Right lung (tissue), 10 donors: ENCODE measurements at places on chromosomes 2 and 18. TPM values are rescaled to one million over a fixed set of nuclear protein-coding genes. Genes with fewer than 3 reads are reported as not detected.

DNA sequence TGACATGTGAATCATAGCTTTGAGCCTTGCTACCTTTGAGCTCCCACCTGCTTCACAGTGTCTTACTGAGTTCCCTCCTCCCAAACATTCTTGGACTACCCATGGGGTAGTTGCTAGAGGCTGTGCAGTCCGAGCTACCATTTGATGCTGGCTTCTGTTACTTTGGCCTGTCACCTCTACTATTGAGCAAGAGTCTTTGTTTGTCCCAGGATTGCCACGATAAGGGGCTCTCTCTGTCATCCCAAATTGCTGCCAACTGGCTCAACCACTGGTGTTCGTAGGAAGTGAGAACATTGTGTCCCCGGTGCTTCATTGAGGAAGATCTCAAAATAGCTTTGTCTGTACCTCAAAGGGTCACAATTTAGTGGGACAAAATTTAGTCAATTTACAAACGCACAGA, 59.1 kb upstream of the PAX8 start:
- no peak for DNase-seq

- no peak for DNase-seq
Observed at GRCh38 chr2:234751275-234751973, 200.4 kb upstream of the SH3BP4 start.

ALK gene
- 0.27 TPM for polyA plus RNA-seq

ARHGAP15 gene
- polyA plus RNA-seq: 35.1 TPM

GALNT5 gene
- 6.4 TPM for polyA plus RNA-seq

GRCh38 chr2:156695020-156695419, 258.8 kb downstream of the GPD2 start:
- no peak for DNase-seq

KCTD1 gene
- polyA plus RNA-seq: 18.8 TPM

MAL gene
- 0.60 TPM for polyA plus RNA-seq

DNA sequence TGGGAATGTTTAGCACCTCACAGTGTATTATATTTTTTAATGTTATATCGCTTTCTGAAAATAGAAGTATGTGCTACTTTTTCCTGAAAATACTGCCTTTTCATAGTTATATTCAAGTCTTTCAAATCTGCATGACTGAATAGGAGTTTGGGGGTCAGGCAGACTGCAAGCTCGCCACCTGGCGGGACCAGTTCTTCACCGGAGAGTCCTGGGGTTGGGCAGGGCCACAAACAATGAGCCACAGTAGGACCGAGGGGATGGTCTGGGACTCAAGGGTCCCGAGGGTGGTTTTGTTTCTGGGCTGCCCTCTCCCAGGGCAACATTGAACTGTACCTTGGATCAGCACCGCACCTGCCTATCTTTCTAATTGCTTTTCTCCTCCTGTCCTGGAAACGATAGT, 70.6 kb downstream of the VWA3B start:
- DNase-seq: no peak

CYB5A gene
- polyA plus RNA-seq: 265 TPM

GPR75 gene
- polyA plus RNA-seq: 3.3 TPM

DNA sequence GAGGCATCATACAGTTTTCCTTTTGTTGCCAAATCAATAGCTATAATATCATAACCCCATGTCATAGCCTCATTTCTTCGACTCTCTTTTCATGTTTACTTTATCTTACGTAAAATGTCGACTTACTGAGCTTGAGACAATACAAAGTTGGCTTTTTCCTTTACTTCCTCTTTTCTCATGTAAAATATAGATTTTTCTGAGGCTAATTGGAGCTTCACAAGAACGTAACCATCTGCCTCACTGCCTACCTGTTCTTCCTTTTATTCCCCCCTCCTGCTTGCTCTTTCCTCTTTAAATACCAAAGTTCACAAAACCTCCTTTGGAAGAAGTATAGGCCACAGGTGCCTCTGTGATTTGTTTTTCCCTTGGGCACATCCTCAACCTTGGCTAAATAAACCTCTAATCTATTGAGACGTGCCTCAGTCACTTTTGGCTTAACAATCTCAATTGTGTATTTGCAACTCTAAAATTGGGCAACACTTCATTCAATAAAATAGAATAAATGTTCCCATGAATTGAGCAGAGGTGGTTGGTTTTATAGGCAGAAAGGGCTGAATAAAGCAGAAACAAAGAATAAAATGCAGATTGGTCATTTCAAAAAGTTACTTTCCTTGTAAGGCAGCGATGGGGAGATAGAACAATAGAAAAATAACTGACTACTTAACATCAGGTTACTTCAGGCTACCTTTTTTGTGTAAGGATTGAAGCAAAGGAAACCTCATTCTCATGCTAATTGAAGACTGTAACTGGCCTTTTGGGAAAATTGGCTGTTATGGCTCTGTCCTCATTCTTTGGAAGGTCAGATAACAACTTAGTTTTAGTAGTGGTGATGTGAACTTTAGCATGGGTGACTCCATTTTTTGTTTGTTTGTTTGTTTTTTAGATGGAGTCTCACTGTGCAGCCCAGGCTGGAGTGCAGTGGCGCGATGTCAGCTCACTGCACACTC, 21.3 kb downstream of the COMMD1 start:
- no peak for DNase-seq

FAM161A gene
- 20.0 TPM for polyA plus RNA-seq

DNA sequence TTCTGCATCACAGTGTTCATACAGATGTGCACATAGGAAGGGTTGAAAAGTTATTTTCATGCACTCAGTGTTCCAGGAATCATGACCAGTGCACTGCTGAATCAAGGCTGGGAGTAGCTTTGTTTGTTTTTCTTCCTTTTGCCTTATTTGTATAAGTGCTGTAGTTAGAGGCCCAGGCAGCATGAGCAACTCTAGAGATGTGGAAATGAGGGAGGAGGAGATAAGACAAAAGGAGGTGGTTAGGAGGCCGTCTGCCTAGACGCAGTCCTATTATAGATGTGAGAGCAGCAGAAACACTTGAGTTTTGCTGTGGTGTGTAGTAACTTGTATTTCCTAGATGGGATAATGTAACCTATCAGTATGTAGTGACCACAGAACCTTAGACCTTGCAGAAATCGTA, 264.3 kb upstream of the RASGRP3 start:
- DNase-seq: no peak

RGPD8 gene
- 3.6 TPM for polyA plus RNA-seq

SULT1C4 gene
- polyA plus RNA-seq: 50.0 TPM

CAVIN2 gene
- polyA plus RNA-seq: 104 TPM

GRCh38 chr18:48741866-48742265, 203.0 kb downstream of the CTIF start:
- no peak for DNase-seq

GPR17 gene
- polyA plus RNA-seq: 2.1 TPM

DNA sequence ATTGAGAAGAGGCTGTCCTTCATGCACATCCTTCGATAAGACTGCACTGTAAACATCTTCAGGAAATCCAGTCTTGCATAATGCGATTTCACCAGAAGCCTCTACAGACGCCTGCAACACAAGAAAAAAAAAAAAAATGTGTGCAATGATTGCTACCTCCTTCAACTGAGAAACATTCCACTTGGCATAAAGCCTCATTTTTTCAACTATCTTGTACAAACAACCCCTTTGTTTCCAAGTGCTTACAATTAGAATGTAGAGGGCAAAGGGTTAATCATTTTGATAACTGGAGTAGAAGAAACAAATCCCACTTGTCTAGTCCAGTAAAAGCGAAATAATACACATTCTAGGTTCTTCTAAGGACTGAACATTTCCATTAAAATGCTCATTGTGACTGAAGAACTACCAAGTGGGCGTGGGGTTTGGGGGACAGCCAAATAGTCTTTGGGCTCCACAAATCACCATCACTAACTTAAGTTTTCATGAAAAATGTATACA, 29.2 kb downstream of the CDH2 start:
- DNase-seq: no peak

DES gene
- polyA plus RNA-seq: 46.4 TPM
